ENCODE measurements at places on chromosomes 3 and 15.

GRCh38 chr15:91879158-91879557, 25.6 kb downstream of the SLCO3A1 start:
- peak; percentile 20 for DNase-seq

DNA sequence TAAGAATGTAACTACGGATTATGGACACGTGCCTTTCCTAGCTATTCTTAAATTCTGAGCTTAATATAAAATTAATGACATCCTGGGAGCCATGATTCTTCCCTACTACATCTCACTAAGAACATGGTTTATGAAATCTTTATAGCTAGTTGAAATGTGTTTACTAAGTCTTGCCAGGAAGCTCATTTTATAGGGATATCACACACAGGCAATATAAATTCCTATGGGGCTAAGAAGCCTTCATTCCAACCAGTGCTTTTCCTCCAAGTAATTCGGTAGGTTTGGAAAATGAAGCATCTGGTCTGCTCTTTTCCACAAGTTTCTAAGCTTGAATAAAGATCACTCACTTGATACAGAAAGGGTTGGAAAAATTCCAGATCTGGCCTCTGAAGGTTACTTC, 802.6 kb downstream of the FHIT start:
- no peak for DNase-seq

GRCh38 chr3:63370094-63370493, 92.0 kb downstream of the SYNPR start:
- no peak for DNase-seq

DNA sequence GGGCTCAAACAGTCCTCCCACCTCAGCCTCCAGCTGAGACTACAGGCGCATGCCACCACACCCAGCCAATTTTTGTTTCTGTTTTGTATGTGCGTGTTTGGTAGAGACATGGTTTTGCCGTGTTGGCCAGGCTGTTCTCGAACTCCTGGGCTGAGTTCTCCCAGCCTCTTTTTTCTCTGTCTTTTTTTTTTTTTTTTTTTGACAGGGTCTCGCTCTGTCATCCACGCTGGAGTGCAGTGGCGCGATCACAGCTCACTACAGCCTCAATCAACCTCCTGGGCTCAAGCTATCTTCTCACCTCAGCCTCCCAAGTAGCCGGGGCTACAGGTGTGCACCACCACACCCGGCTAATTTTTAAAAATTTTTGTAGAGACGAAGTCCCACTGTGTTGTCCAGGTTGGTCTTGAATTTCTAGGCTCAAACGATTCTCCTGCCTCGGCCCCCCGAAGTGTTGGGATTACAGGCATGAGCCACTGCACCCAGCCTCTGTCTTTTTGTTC, 867 bp upstream of the DCAF1 start:
- no peak for DNase-seq

DNA sequence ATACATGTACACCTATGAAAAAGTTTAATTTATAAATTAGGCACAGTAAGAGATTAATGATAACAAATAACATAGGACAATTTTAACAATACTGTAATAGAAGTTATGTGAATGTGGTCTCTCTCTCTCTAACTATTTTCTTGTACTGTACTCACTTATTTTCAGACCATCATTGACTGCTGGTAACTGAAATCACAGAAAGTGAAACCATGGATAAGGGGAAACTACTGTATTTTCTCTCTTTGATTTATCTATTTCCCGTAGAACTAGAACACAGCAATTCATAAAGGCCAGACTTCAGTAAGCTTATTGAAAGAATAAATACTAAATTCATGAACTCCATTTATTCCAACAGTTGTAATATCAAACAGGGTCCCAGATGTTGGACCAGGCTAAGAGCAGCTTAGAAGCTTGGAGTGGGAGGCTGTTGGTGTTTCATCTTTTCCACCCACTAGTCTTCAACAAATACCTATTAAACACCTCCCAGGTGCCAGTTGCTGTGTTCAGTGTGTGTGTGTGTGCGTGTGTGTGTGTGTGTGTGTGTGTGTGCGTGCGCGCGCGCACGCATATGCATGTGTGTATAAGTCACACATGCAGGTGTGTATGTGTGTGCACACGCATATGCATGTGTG, 235.4 kb downstream of the FOXP1 start:
- DNase-seq, result no peak

- no peak for DNase-seq
Measured at GRCh38 chr3:47870702-47871260, 67.8 kb downstream of the DHX30 start.

DNA sequence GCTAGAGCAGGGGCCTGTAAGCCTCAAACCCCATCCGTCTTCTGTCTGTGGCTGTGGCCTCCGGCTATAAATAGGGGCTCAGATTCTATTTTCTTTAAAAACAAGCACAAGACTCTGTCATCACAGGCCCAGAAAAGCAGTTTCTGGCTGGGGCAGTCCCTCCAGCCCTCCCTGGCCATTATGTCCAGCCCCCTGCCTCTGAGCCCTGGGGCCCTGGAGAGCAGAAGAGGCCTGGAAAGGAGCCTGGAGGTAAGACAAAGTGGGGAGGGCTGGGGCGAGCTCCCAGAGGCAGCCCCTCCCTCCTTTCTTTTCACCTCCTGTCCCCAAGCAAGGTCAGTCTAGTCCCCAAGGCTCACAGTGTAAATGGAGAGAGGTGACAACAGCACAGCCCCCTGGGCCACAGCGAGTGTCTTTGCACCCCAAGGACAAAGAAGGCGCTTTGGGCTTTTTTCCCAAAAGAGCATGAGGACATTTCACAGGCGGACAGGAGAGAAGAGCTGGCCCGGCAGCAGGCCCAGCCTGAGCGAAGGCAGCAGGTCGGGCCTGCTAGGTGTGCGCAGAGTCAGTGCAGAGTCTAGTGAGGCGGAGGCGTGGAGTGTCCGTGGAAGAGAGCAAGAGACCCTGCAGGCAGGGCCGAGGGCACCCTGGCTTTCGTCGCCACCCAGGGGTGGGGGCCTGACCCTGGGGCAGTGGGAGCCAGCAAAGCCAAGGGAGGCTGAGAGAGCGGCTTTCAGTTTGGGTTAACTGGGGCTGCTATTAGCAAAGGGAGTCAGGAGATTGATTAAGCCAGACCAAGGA, 188.3 kb downstream of the TBC1D2B start:
- DNase-seq, result no peak

GRCh38 chr15:47741082-47741481, 23.8 kb downstream of the SEMA6D start:
- DNase-seq, result no peak

- peak; percentile 19 for DNase-seq
Measured at GRCh38 chr15:64100958-64101357, 5.2 kb downstream of the SNX1 start.

DNA sequence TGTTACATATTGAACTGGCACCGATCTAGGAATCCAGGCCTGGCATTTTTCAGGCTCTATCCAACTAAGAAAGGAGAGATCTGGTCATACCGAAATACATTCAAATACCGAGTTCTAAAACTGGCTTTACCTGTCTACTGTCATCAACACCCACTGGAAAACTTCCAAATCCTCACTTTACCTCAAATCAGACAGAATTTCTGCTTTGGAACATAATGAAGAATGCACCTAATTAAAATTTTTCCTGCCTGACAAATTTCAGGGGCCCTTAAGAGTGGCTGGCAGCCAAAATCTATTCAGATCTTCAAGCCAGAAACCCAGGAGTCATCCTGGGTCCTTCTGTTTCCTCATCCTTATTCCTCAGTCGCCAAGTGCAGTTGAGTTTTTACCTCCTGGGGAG, 198.6 kb upstream of the FEZF2 start:
- DNase-seq, result no peak

GRCh38 chr3:190676481-190676880, 162.6 kb downstream of the IL1RAP start:
- no peak for DNase-seq

GRCh38 chr3:125214738-125215137, 2.2 kb upstream of the SLC12A8 start:
- no peak for DNase-seq

DNA sequence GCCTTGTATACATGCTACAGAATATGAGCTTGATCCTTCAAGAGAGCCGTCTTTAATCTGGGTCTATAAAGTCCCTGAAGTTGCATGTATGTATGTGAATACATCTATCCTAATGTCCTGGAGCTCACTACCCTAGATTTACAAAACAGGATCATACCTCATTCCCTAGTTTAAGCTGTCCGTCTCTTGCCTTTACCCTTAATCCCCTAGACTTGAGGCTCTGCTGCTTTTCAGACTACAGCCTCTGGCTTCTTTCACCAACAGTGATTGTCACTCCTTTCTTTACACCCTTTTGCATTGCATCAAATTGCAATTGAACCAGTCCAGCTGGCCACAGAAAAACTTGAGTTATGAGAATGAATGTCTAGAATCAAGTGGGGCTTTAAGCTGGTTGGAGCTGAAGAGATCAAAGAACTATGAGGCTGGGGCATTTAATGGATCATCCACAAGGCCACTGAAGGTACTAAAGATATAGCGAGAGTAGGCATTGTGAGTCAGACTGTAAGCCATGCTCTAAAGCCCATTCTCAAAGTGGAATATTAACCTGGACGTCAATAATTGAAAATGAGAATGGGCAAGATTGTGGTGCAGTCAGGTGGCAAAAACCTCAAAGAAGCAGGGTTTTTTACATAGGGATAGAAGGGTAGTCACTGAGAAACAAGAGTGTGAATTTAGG, 12.3 kb upstream of the PLD1 start:
- no peak for DNase-seq

- DNase-seq, result peak; percentile 12
Measured at GRCh38 chr15:68526784-68527183, 52.0 kb upstream of the CORO2B start.

GRCh38 chr15:99447497-99448371, 118.0 kb upstream of the MEF2A start:
- DNase-seq, result peak; percentile 72

- no peak for DNase-seq
Measured at GRCh38 chr15:93974804-93975481, 256.4 kb upstream of the MCTP2 start.

DNA sequence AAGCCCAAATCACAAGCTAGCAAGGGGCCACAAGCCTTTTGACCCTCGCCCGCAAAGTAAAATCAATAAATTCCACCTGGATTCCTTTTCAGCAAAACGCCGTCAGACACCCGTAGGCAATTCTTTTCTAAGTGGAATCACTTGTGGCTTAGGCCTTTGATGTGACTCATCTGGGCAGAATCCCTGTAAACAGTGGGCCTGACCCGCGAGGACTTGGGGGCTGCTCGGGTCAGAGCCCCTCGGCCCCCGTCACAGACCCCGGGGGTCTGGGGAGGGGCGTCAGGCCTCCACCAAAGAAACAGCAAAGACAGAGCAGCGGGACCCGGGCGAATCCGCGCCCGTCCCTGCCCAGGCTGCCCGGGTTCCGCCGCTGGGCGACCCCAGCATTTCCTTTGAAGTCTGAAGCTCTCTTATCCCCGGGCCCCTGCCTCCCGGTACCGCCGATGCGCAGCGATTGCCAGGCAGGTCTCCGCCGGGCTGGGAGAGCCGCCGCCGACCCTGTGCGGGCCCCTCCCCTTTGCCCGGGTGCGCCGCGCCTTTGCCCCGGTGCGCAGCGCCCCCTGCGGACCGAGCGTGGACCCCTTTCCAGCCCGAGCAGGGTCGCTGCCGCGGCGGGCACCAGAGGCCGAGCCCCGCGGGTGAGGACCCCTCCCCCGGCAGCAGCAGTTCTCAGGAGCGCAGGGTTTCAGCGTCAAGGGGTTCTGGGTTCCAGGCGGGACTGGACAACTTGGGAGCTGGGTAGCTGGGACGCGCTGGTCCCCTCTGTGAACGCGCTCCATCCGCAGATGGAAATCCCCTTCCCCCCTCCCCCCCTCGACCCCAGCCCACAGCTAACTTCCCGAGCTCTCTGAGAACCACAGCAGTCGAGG, 178.3 kb downstream of the UACA start:
- peak; percentile 21 for DNase-seq

GRCh38 chr3:28595372-28595771, 246.7 kb upstream of the AZI2 start:
- no peak for DNase-seq

GRCh38 chr3:127746400-127747057, 73.8 kb downstream of the ABTB1 start:
- DNase-seq, result no peak

All from NAMALWA (cell line).